Stimulated activated CD8-positive, alpha-beta memory T cell treated with anti-CD3 and anti-CD28 coated beads, Interleukin-15, amount 100 ng/mL, for 1 hour (primary cell): ENCODE measurements at places on chromosomes 13 and 19.

DNA sequence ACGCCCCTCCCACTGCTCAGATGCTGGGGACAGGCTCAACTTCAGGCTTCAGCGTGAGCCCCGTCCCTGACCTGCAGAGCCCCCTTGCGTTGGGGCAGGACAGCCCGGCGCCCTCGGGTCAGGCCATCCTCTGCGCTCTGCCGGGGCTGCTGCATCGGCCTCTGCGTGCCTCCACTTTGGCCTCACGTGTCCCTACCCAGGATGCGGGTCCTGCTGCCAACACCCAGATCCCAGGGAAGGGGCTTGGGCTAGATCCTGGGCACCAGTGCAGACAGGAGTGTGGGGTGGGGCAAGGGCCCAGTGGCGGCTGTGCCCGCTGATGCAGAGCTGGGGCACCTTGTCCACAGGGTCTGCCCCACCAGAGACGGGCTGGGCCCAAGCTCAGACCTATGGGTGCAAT lies 13.0 kb downstream of the CBARP start:
- no peak for DNase-seq

- DNase-seq, result peak; percentile 99
Observed at GRCh38 chr19:43503501-43504425, 783 bp downstream of the PHLDB3 start.

- no peak for DNase-seq
Observed at GRCh38 chr13:47955836-47956235, 45.2 kb downstream of the SUCLA2 start.

GRCh38 chr13:19772306-19772705 lies 10.4 kb downstream of the PSPC1 start:
- DNase-seq, result no peak

- no peak for DNase-seq
Observed at GRCh38 chr19:3465552-3465951, 14.8 kb downstream of the SMIM24 start.

DNA sequence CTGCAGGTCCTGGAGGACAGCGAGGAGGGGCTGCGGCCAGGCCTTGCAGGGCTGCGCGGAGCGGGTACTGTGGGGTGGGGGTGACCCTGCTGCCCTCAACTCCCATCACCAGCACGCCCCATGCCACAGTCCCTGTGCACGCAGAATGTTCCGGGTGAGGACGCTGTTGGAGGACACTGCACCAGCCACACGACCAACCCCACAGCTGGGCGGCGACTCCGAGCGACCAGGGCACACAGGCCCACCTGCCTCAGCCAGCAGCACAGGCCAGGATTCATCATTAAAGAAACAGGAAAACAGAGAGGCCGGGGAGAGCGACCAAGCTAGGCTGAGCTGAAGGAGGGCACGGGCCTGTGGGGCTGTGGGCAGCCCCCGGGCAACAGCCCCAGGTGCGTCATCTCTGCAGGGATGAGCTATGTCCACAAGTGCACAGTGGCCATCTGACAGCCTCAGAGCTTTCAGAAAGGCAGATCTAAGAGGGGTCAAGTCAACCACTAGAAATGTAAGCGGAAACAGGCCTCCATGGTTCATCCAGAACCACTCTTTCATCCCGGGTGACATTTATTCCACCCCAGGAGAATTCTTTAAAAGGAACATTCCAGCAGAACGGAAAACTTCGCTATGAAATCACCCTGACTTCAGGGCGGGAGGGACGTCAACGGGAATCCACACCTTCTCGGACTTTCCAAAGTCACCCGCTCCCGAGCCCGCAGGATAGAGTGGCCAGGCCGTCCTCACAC lies 1.5 kb downstream of the GAS6 start:
- DNase-seq, result no peak

GRCh38 chr13:29817604-29818378 lies 32.6 kb downstream of the UBL3 start:
- no peak for DNase-seq

DNA sequence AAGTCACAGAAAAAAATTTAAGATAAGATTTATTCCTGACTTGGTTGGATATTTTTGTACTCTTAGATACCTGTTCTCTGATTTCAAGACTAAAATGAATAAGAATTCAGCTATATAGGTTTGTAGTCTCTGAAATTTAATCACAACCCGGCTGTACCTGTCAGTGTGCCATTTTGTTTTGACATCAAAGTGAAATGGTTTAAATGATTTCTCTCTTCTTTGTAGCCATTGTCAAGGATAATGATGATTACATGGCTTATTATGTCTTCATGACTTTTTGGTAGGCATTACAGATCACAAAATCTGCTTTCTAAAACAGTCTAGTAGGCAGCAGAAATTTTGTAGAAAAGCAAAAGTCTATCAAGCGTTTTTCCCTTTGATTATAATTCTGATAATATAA lies 72.5 kb downstream of the PCDH17 start:
- no peak for DNase-seq
